ENCODE measurements at places on chromosomes 7 and 10. TPM values are rescaled to one million over a fixed set of nuclear protein-coding genes. Genes with fewer than 3 reads are reported as not detected.
A peak's percentile ranks its signal among the peaks of the same experiment; 100 is the strongest.

DNA sequence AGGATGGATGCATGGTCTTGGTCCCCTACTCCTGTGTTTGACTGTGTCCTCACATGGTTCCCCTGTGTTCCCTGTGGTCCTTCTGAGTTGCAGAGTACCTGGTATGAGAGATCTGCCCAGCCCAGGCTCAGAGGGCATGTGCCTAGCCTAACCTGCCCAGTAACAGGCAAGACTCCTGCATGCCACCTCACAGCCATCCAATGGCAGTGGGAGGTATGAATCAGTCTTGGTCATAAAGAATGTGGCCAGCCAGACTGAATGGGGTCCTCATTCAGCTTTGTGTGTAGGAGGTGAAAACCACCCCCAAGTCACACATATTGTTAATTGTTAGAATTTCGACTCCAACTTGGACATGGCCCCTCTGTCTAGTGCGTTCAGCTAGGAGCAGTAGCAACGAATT lies 17.2 kb upstream of the GPR158 start:
- no peak for DNase-seq

GRCh38 chr7:44622342-44623151 lies 16.1 kb downstream of the OGDH start:
- no peak for DNase-seq

DNA sequence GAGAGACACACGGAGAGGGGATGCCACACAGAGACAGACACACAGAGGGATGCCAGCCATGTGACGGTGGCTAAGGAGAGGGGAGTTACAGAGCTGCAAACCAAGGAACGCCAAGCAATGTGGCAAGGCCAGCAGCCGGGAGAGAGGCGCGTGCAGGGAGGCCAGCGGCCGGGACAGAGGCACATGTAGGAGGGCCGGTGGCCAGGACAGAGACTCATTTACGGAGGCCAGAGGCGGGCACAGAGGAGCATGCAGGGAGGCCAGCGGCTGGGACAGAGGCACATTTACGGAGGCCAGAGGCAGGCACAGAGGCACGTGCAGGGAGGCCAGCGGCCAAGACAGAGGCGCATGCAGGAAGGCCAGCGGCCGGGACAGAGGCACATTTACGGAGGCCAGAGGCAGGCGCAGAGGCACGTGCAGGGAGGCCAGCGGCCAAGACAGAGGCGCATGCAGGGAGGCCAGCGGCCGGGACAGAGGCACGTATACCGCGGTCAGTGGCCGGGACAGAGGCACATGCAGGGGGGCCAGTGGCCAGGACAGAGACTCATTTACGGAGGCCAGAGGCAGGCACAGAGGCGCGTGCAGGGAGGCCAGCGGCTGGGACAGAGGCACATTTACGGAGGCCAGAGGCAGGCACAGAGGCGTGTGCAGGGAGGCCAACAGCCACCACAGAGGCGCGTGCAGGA lies 40.4 kb downstream of the INSIG1 start:
- DNase-seq: no peak

GRCh38 chr10:105096316-105096715 lies 455.2 kb downstream of the SORCS3 start:
- DNase-seq: no peak

DNA sequence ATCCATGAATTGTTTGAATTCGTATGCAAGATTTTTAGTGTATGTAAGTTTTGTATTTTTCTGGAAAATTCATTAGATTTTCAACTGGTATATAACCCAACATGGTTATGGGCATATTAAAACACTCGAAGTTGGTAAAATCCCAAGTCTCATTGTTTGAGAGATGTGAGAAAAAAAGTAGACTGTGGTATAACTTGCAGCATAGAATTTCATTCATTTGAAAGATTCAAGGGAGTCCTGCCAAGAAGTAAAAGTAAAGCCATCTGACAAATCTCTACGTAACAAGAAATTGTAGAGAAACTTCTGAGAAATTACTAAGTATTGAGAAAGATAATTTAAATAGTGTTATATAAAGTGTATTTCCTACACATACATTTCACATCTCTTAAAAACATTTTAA lies 40.2 kb downstream of the SEMA3E start:
- no peak for DNase-seq

- peak; percentile 90 for DNase-seq
Observed at GRCh38 chr7:22726907-22727713, at the start of gene IL6. TSS of gene IL6 (plus strand) at chr7:22727200. CDS start at chr7:22727263, 63 bp downstream.

The TSPAN12 gene
- total RNA-seq: 54.9 TPM

The GIMAP8 gene
- 16.3 TPM for total RNA-seq

The BHLHA15 gene
- not detected for total RNA-seq

The INHBA gene
- 14.1 TPM for total RNA-seq

The WDR11 gene
- total RNA-seq: 19.6 TPM
